ENCODE measurements at places on chromosomes 3 and 15. TPM values are rescaled to one million over a fixed set of nuclear protein-coding genes. Genes with fewer than 3 reads are reported as not detected.

HTR3E gene
- polyA plus RNA-seq = not detected

TLR9 gene
- 0.44 TPM for polyA plus RNA-seq

ANKUB1 gene
- polyA plus RNA-seq = not detected

RASL12 gene
- 12.7 TPM for polyA plus RNA-seq

MRAS gene
- polyA plus RNA-seq = 69.6 TPM

DUOX1 gene
- polyA plus RNA-seq = 2.9 TPM

SI gene
- polyA plus RNA-seq = not detected

STXBP5L gene
- 0.04 TPM for polyA plus RNA-seq

KCNH8 gene
- polyA plus RNA-seq = 0.10 TPM

TF gene
- 4.4 TPM for polyA plus RNA-seq

FAM81A gene
- 1.4 TPM for polyA plus RNA-seq

WDR93 gene
- polyA plus RNA-seq = 0.18 TPM

PDCD10 gene
- polyA plus RNA-seq = 23.8 TPM

EPHA6 gene
- polyA plus RNA-seq = 0.11 TPM

EFHB gene
- polyA plus RNA-seq = 0.66 TPM

FBXL2 gene
- 7.9 TPM for polyA plus RNA-seq

AQP9 gene
- polyA plus RNA-seq = not detected

ANKRD34C gene
- not detected for polyA plus RNA-seq

GPR87 gene
- polyA plus RNA-seq = not detected

LARP6 gene
- 11.4 TPM for polyA plus RNA-seq

GHRL gene
- polyA plus RNA-seq = 0.89 TPM

ZNF660 gene
- 4.1 TPM for polyA plus RNA-seq

All from forelimb muscle (tissue), 1 donor.